Dermis microvascular lymphatic vessel endothelial cell (primary cell): ENCODE measurements at places on chromosomes 7 and 10. TPM values are rescaled to one million over a fixed set of nuclear protein-coding genes. Genes with fewer than 3 reads are reported as not detected.

Gene COL26A1
- total RNA-seq = not detected in 2 replicates

Gene RAPGEF5
- total RNA-seq = 138 and 171 TPM in 2 replicates

Gene CPN1
- not detected in 2 replicates for total RNA-seq

Gene CHAT
- not detected in 2 replicates for total RNA-seq

Gene AVL9
- 35.2 and 45.5 TPM in 2 replicates for total RNA-seq
